ENCODE measurements at places on chromosomes 5 and 9. TPM values are rescaled to one million over a fixed set of nuclear protein-coding genes. Genes with fewer than 3 reads are reported as not detected.
A peak's percentile ranks its signal among the peaks of the same experiment; 100 is the strongest.

TLX3 gene
- not detected for polyA plus RNA-seq

ADAMTS6 gene
- polyA plus RNA-seq = 0.61 TPM

PCDHB4 gene
- 0.87 TPM for polyA plus RNA-seq

CAMK2A gene
- not detected for polyA plus RNA-seq

PCDHB8 gene
- 0.84 TPM for polyA plus RNA-seq

FBXL7 gene
- polyA plus RNA-seq = 5.0 TPM

UGT3A2 gene
- 19.5 TPM for polyA plus RNA-seq

DNA sequence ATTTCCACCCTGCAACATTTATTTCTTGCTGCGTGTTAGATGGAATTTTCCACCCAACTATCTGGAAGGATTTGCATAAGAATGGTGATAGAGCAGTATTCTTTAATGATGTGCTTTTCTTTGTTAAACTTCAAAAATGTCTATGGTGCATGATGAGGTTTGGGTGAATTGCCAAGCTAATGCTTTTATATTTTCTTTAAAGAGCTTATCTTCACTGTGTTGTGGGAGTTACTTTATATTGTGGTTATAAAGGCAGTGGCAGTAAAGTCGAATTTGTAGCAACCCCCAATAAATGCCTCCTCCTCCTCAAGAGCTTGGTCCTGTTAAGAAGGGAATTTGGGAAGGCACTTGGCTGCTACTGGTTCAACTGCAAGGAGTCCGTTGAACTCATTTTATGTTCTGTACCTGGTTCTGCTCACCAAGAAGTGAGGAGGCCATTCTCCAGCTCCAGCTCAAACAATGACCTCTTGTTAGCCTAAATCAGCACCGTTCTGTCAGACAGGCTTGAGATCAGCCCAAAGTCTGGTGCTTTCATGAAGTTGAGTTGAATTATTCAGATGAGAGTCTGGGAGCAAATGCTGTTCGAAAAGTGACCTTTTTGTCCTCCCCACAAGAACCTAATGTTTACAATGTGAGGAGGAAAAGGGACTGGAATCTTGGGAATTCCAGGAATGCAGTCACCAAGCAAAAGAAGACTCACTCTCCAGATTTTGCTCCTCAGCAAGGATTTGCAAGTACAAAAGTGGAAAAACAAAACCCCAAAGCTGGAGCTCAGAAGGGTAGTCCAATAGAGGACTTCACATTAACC is 217.0 kb downstream of the TMEM38B start:
- peak; percentile 91 for DNase-seq
- no peak overlapping the region for H3K4me3 ChIP-seq
- H3K27me3 ChIP-seq = no peaks in the 10 kb centered on the region

DNA sequence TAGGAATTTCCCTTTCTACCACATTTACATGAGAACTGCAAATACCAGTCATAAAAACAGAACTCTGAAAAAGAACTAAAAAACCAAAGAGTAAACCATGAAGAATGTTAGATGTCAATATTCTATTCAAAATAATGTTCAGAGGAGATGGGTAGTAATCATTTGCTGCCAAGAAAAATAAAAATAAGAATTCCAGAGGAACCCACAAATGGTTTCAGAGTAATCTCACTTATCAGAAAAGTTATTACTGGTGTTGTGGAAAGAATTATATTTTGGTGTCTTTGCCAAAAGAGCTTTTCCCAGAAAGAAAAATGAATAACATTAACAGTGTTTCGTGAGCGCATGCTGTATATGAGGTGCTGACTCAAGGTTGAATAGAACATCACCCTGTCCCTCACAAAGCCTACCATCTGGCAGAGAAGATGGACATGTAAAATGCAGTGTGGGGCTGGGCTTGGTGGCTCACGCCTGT is 35.6 kb downstream of the GPR21 start:
- H3K27me3 ChIP-seq = no peaks in the 10 kb centered on the region
- no peak for DNase-seq
- peaks cover 19% of the 10 kb centered on the region for H3K36me3 ChIP-seq
- peaks cover 30% of the 10 kb centered on the region for H3K4me1 ChIP-seq
- H3K27ac ChIP-seq = no peak overlapping the region

GRCh38 chr9:17793713-17794622 is 215.1 kb downstream of the SH3GL2 start:
- H3K4me1 ChIP-seq = no peaks in the 10 kb centered on the region
- H3K27me3 ChIP-seq = no peaks in the 10 kb centered on the region
- H3K36me3 ChIP-seq = no peaks in the 10 kb centered on the region
- H3K27ac ChIP-seq = no peak overlapping the region

- H3K27ac ChIP-seq = no peak overlapping the region
- no peaks in the 10 kb centered on the region for H3K27me3 ChIP-seq
- no peaks in the 10 kb centered on the region for H3K4me1 ChIP-seq
- DNase-seq = no peak
- no peaks in the 10 kb centered on the region for H3K36me3 ChIP-seq
Observed at GRCh38 chr5:156164306-156164705, 162.7 kb upstream of the SGCD start.

DNA sequence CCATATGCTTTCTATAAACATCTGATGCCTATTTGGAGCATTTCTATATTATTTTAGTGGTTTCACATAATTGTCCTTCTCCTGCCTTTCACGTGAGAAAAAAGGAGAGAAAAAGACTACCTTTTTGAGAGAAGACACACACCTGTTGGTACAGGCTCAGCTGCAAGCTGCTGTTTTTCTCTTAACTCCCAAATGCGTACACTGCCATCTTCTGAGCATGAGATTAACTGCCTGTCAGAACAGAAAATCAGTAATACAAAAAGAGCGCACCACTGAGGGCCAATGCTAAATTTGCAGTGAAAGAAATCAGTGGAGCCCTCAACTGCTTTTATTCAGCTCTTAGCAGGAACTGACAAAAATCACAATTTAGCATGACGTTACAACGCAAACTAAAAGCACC is 54.9 kb downstream of the WDR41 start:
- no peaks in the 10 kb centered on the region for H3K27me3 ChIP-seq
- no peak overlapping the region for H3K4me3 ChIP-seq
- DNase-seq = peak; percentile 28
- H3K36me3 ChIP-seq = no peaks in the 10 kb centered on the region
- H3K4me1 ChIP-seq = no peaks in the 10 kb centered on the region

DNA sequence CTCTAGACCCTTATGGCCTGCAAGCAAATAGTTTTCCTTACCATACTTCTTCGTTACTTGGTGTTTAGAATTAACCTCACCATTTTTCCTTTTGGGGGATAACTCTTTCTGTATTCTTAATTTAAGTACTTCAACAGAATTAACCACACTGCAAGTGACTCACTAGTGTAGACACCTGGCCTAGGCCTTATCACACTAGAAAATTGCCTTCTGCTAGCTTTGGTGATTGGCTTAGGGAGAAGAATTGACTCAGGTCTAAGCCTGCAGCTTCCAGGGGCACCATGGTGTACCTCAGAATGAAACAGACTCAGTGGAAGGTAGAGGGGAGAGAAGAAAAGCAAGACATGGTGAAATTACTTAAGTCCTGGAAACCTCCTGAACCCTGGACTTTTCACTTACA is 112.8 kb upstream of the HMHB1 start:
- H3K27me3 ChIP-seq = no peaks in the 10 kb centered on the region
- H3K4me3 ChIP-seq = no peak overlapping the region
- H3K27ac ChIP-seq = no peak overlapping the region
- no peaks in the 10 kb centered on the region for H3K36me3 ChIP-seq
- no peaks in the 10 kb centered on the region for H3K4me1 ChIP-seq

DNA sequence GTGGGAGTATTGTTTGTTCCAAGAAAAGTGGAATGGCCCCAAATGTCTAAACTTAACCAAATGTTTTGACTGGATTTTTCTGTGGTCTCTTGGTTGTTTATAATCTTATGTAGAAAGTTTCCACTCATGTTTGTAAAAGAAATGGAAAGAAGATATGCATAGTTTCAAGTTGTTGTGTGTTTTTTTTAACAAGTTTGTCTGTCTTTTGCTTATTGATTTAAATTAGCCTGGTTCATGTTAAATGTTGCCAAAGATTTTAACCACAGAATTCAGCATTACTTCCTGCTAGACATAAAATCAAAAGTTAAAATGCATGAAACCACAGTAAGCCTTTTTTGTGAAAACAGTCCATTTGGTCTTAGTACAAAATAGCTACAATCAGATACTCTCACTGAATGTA is 14.0 kb downstream of the PPWD1 start:
- no peak overlapping the region for H3K27ac ChIP-seq
- no peak overlapping the region for H3K4me3 ChIP-seq
- peaks cover 5% of the 10 kb centered on the region for H3K36me3 ChIP-seq
- no peak for DNase-seq

DNA sequence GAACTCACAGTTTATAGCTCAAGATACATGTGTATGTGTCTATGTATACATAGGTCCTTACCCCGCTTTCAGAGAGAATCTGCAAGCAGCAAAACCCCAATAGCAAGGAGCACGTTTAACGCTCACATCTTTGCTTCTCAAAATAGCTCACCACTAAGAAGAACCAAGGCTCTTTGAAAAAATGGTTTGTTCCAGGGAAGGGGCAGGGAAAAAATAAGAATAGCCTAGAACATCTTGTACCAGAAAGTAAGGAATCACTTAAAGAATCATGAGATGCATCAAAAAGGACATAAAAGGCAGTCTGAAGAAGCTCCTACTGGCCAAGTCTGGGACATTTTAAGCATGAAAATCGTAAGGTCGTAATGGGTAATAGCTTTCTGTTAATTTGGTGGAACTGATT is 196.4 kb downstream of the FSTL4 start:
- H3K4me1 ChIP-seq = no peaks in the 10 kb centered on the region
- no peaks in the 10 kb centered on the region for H3K36me3 ChIP-seq
- DNase-seq = no peak
- no peaks in the 10 kb centered on the region for H3K27me3 ChIP-seq
- no peak overlapping the region for H3K27ac ChIP-seq

GRCh38 chr9:72361217-72361616 is 3.8 kb downstream of the ZFAND5 start:
- DNase-seq = no peak
- H3K27ac ChIP-seq = no peak overlapping the region
- peak overlapping the region; percentile 95 for H3K4me3 ChIP-seq
- H3K36me3 ChIP-seq = peaks cover 58% of the 10 kb centered on the region

- no peak for DNase-seq
- H3K4me1 ChIP-seq = no peaks in the 10 kb centered on the region
- H3K27ac ChIP-seq = no peak overlapping the region
- H3K36me3 ChIP-seq = no peaks in the 10 kb centered on the region
Observed at GRCh38 chr5:92179651-92180050, 796.5 kb upstream of the ARRDC3 start.

GRCh38 chr9:113475992-113476391 is 12.5 kb downstream of the RGS3 start:
- DNase-seq = no peak
- no peak overlapping the region for H3K27ac ChIP-seq
- no peak overlapping the region for H3K4me3 ChIP-seq
- no peaks in the 10 kb centered on the region for H3K36me3 ChIP-seq
- H3K4me1 ChIP-seq = peaks cover 9% of the 10 kb centered on the region
- H3K27me3 ChIP-seq = no peaks in the 10 kb centered on the region

DNA sequence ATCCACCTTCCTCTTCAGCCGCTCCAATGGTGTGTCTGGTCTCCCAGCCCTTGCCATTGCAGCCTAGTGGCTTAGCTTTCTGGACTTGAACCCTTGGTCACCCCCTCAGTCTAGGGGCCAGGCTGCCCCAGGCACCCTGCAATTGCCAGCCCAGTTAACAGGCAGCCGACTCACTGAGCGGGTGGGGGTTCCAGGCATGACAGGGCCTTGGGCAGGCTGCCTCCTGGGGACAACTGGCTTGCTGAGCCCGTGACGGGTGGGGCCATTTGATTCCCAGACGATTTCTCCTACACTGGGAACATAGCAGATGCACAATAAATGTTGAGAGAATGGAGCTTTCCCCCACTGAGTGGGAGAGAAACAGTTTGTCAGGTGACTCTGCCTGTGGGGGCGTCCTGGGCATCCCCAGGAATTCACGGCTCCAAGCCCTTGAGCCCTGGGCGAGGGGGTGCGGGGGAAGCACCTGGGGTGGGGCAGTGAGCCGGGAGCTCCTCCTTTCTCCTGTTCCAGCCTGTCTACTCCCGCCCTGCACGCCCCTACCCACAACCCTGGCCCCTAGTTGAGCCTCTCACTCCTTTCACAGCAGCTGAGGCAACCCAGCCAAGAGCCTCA is 12.6 kb upstream of the AQP7 start:
- H3K27me3 ChIP-seq = no peaks in the 10 kb centered on the region
- no peaks in the 10 kb centered on the region for H3K4me1 ChIP-seq
- DNase-seq = no peak
- H3K27ac ChIP-seq = no peak overlapping the region

DNA sequence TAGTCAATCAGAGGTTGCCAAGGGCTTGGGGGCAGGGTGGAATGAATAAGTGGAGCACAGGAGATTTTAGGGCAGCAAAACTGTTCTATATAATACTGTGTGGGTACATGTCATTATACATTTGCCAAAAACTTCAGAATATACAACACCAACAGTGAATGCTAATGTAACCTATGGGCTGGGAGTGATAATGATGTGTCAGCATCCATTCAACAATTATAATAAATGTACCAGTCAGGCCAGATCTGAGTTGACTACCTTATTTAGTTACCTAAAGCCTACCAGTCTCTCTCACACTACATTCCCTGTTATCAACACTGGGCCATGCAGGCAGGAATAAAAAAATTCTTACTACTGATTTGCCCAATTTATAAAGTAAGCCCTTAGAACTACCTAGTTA is 884.5 kb downstream of the TLE1 start:
- no peaks in the 10 kb centered on the region for H3K27me3 ChIP-seq
- H3K36me3 ChIP-seq = no peaks in the 10 kb centered on the region
- DNase-seq = no peak

DNA sequence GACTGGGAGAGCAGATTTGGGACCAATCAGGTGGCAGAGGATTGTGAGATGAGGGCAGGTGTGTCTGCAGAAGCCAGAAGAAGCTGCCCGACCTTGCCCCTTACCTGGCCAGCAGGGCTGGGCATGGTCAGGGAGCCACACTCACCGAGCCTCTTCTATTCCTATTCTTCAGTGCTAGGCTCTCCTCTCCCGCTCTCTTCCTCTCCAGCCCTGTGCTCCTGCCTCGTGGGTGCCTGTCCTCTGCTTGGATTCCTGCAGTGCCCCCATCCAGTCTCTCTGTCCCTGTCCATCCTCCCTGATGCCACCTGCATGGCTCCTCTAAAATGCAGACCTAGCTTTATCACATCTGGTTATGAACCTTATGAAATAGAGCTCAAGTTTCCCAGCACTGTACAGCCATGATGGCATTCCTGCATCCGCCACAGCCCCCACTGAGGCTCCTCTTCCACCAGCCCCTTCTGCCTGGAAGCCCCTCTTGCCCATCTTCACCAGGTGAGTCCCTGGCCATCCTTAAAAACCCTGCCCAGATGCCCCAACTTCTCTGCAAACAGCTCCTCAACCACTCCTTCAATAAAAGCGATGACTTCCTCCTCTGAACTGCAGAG is 8.2 kb downstream of the UBE2QL1 start:
- peaks cover 15% of the 10 kb centered on the region for H3K27me3 ChIP-seq
- no peak for DNase-seq
- H3K27ac ChIP-seq = no peak overlapping the region
- no peaks in the 10 kb centered on the region for H3K4me1 ChIP-seq

DNA sequence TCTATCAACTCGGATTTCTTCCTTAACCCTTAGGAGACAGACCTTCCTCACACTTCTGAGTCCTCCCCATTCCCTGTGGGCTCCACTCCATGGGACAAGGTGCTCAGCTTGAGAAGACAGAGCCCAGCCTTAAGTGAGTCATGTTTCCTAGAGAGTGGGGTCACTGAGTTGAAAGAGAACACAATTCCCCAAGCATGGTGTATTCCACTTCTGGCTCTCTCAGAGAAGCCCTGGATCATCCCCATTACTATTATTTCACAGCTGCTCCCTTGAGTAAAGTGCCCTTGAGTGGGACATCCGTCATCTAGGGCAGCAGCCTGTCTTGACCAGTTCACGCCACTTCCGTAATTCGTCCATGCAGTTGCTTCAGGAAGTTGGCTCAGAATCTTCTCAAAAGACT is 604.8 kb downstream of the BNC2 start:
- no peak overlapping the region for H3K27ac ChIP-seq
- H3K4me3 ChIP-seq = no peak overlapping the region
- no peak for DNase-seq
- H3K36me3 ChIP-seq = no peaks in the 10 kb centered on the region
- H3K4me1 ChIP-seq = peaks cover 8% of the 10 kb centered on the region
- no peaks in the 10 kb centered on the region for H3K27me3 ChIP-seq

All from GM23338 (cell line).